AG08396 (cell line): ENCODE measurements at places on chromosomes 2 and 18.

DNA sequence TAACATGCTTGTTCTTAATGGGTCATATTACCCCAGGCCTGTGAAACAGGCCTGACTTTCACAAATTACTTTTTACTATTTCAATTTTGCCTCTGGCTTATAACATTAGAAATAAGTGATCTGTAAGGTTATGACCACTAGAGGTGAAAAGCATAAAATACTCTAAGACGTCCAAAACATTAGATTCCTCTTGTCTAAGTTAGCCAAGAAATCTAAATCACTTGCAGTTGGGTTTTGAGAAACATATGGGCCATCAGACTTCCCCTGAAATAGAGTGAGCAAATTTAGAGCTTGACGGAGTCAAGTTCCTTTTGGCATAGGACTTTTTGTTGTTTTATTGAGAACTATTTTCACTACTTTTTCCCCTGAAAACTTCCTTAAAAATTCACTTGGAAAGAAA lies 32.7 kb upstream of the RIT2 start:
- no peak for DNase-seq

- no peak for DNase-seq
These were observed at the start of gene PPM1B for GRCh38 chr2:44168681-44169154. PPM1B (plus strand) TSS chr2:44168875; CDS start chr2:44201200, 32,325 bp downstream.

- no peak for DNase-seq
These were observed 48.4 kb downstream of the BCL2 start for GRCh38 chr18:63271148-63271547.

DNA sequence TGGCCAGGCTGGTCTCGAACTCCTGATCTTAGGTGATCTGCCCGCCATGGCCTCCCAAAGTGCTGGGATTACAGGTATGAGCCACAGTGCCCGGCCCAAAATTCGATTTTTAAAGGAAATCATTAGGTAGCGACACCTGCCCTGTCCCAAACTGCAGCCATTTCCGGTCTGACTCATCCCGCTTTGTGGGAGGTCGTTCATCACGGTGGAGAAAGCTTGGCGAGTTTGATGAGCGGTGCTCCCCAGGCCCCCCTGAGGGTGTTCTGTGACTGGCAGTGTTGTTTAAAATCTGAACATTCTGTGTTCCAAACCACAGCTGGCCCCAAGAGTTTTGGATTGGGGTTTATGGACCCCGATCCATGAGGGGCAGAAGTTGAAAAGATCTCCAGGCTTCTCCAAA lies 53.0 kb upstream of the GLI2 start:
- DNase-seq = no peak

- DNase-seq = no peak
These were observed 20.6 kb upstream of the ALPI start for GRCh38 chr2:232435375-232435648.

GRCh38 chr18:48803518-48803917 lies 147.2 kb downstream of the SMAD7 start:
- no peak for DNase-seq

DNA sequence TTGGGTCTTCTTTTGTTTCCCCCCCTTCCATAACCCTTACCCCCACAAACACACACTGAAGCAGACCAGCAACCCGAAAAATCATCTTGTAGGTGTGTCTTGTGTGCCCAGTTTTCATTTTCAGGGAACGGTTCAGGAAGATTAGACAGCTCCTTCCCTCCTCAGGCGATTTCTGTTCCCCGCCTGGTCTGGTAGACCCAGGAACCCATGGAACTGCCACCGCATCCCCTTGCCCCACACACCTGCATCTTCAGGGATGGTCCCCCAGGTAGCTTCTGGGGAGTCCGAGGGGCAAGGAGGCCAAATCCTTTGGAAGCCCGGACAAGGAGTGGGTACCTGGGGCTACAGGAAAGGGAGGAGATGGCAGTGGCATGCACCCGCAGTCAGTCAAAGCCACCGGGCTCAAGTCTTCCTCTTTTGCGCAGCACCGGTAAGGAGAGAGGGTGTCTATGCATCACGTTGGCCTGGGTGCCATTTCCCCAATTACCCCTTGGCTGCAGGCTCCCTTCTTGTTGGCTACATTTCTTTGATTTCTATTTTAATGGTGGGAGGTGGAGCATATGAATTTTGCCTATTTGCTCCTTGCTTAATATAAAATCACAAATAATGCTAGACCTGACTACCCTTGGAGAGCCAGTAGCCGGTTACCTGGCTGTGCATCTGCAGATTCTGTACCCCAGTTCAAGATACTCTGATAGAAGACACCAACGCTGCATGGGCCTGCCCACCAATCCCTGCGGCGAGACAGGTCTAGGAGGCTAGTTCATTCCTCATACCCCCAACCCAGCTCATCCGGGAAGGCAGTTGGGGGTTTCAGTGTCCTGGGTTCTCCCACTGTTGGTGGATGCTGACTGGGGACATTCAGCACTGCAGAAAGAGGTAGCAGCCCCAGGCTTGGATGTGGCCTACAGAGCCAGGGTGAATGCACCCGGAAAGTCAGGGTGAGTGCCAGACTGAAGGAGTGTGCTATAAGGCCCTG lies 30.0 kb upstream of the ATP6V1B1 start:
- no peak for DNase-seq

- DNase-seq = no peak
These were observed 18.2 kb downstream of the MAPRE2 start for GRCh38 chr18:35059280-35059927.
